ENCODE measurements at places on chromosomes 2 and 18. TPM values are rescaled to one million over a fixed set of nuclear protein-coding genes. Genes with fewer than 3 reads are reported as not detected.

GRCh38 chr2:28751956-28752630 lies 463 bp downstream of the PPP1CB start:
- DNase-seq: no peak

GRCh38 chr18:57561728-57562423 lies 24.6 kb downstream of the FECH start:
- peak; percentile 12 for DNase-seq

Gene IL1RN
- not detected for total RNA-seq

Gene CRACDL
- total RNA-seq: 1.6 TPM

DNA sequence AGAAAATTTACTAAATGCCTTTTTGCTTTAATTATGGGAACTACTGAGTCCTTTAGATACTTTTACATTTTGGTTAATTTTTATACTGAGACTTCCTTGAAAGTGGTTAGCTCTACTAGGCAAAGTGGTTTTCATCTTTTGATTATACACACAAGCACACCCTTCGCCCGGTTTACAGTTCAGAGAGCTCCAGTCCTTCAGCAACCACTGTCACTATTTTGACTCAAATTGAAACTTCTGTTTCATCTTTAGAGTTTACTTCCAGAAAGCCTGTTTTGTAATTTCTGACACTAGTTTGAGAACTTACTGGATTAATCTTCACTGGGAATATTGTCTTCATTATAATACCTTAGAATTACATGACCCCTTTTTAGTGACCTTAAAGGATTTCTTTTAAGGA lies 140.3 kb upstream of the FOSL2 start:
- no peak for DNase-seq

GRCh38 chr2:107807988-107808387 lies 18.7 kb upstream of the RGPD4 start:
- no peak for DNase-seq

All from progenitor cell of endocrine pancreas (in vitro differentiated cells).